ENCODE measurements at places on chromosomes 7 and 10.

- DNase-seq = peak; percentile 62
Observed at GRCh38 chr10:110502851-110503301, 5.2 kb downstream of the DUSP5 start.

GRCh38 chr7:158837790-158838637, 8.7 kb upstream of the ESYT2 start:
- DNase-seq = no peak

DNA sequence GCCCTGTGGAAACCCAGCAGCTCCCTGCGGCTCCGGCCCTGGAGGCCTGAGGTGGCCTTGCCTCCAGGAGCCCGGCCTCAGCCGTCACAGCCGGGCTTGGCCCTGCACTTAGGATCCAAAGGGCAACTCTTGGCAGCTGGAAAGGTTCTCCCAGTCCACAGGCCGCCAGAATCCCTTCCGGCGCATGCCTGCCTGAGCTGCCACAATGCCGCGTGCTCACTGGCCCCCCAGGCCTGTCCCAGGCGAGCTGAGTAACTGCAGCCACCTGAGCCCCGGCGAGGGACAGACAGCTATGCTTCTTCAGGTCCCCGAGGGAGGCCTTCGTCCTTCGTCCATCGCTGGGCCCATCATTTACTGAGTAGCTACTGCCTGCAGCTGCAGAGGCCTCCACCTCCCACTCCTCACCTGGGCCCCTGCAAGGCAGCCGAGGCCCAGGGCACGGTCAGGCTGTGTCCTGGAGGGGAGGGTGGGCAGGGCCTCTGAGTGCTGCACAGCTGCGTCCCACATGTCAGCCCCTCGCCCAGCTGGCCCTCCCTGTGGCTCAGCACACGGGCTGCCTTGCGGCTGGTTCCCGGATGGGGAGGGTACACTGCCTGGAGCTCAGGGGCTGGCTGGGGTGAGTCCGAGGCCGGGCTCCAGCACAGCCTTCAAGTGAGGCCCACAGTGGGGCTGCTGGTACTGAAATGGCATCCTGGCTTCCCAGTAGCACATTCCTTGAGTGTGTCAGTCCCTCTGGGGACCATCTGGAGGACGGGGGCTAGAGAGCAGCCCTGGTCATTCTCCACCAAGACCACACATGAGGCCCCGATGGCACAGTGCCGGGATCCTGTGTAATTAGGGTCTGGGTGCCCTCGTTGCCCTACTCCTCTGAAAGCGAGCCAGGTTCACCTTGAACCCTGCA, 172.5 kb downstream of the ELFN1 start:
- DNase-seq = no peak

GRCh38 chr7:20952916-20953315, 166.2 kb upstream of the SP8 start:
- no peak for DNase-seq

- no peak for DNase-seq
Observed at GRCh38 chr10:6841761-6842160, 261.7 kb upstream of the PRKCQ start.

DNA sequence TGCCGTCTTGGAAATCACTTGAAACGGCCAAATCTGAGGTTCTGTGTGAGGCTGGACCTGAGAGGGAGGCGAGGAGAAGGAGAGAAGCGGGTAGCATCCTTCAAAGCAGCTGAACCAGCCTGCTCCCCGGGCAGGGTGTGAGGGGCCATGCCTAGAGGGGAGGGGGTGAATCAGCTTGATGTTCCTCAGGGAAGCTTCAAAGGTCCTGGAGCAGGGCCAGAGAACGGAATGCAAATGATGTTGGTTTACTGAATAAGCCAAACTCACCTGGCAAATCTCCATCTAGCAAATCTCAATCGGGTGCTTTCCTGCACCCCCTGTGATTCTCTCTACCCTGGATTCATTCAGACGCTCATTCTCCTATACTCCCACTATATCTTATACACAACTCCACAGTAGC, 226.9 kb downstream of the WDR11 start:
- DNase-seq = no peak

GRCh38 chr7:47322731-47323130, 259.2 kb downstream of the TNS3 start:
- DNase-seq = no peak

GRCh38 chr10:97175586-97175985, 10.2 kb downstream of the SLIT1 start:
- DNase-seq = no peak

Data from AG20443 (cell line).